ENCODE measurements at places on chromosomes 6 and 20.

DNA sequence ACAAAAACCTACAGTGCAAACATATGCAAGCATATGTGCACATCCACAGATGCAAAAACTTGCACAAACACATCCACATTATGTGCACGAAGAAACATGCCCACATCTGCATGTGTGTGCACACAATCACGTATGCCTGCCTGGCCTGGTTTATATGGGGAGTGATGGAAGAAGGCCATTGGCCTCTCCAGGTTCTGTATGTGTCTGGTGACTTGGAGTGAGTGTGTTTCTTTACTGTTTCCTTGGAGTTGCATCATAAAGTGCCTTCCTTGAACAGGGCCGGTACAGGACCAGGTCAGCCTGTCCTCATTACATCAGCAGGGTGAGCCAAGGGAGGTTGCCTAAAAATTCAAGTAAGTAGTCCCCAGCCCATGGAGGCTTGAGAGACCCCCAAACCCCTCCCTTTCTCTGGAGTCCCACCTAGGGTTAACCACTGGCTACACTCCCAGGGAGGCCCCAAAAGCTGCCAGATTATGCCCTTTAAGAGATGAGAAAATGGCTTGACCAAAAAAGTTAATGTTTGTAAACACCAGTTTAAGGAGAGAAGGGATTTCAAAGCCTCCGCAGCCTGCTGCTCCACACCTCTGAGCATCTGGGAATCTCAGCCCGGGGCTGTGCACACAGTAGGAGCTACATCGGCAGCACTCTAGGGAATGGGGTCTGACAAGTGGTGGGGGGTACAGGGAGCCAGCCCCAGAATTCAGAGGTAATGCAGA, 140.8 kb downstream of the VEGFA start:
- DNase-seq, result no peak

DNA sequence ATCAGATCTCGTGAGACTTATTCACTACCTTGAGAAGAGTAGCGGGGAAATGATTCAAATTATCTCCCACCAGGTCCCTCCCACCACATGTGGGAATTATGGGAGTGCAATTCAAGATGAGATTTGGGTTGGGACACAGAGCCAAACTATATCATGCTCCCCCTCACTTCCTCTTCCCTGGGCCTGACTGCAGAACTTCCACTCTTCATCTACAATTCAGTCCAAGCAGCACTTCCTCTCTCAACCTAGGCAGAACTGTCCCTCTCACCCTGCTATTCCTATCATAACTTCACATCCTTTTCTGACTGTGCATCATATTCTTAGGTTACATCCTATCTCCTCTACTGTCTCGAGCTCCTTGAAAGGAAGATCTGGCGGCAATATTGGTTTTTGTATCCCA, 184.0 kb upstream of the HDDC2 start:
- DNase-seq, result no peak

DNA sequence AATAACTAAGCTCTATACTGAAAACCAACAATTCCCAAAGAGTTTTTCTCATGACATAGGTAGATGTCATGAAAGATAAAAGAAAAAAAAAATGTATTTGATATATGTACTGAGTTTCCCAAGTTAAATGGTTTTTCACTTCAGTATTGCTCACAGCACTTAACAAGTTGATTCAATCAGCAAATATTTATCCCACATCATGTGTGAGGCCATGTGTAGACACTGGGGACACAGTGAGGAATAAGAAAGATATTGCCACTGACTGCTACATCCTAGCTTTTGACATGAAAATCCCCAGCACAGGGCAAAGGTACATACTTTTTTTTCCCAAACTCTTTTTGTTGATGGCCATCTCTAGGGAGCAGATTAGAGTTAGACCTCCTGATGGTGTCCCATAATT, 25.3 kb downstream of the SPTLC3 start:
- no peak for DNase-seq

GRCh38 chr6:157861814-157862213, 38.8 kb downstream of the SNX9 start:
- DNase-seq, result no peak

DNA sequence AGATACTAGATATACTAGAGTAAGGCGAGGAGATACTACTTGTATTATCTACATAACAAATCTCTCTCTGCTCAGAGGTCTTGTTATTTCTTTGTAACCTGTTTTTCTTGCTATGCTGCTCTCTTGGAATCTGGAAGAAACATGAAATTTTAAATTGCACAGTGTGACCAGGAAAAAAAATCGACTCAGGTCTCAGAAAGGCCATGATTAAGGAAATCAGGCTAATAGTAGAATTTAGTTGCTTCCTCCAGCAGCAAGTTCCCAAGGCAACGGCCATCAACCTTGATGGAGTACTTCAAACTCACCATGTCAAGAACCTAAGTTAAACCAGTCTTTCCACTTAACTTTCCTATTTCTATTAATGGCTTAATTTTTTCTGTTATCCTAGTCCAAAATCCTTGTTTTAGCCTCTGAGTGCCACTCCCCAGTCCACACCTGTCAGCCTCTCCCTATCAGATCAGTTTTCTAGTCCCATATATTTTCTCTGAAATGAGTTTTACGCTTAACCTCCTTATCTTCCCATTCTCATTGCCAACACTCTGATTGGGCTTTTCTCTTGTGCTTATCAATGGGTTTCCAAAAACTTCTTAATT, 87.7 kb upstream of the BEND3 start:
- no peak for DNase-seq

- no peak for DNase-seq
Measured at GRCh38 chr6:11275598-11275997, 43.1 kb upstream of the NEDD9 start.

DNA sequence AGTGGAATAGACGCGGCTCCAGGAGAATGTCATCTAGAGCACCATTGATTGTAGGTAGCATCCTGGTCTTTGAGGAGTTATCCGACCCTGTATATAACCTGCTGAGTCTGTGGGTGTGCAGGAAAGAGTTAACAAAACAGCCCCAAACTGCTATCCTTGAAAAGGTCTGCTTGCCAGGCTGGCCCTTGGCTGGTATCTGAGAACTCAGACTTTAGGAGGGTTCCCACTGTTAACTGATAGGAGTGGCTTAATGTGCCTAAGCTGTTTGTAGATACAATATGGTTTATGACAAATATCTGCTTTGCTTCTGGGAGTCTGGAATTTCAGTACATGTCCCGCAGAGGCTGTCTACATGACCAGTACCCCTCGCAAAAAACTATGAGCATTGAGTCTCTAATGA, 27.6 kb upstream of the MCUR1 start:
- no peak for DNase-seq

DNA sequence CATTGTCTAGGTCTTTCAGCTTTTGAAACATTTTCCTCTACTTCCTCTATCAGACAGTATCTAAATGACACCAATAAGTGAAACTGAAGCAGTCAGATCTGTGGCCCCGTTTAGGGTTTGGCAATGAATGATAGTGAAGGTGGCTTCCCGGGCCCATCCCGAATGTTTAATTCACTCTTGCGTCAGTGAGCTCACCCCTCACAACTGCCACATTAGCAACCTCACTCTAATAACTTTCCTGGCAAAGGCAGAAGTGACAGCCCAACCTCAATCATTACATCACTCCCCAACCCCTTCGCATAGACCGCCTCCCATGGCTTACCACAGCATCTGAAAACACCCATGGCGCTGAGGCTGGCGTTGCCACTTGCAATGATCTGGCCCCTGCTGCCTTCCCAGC, 92.4 kb upstream of the CD83 start:
- no peak for DNase-seq

DNA sequence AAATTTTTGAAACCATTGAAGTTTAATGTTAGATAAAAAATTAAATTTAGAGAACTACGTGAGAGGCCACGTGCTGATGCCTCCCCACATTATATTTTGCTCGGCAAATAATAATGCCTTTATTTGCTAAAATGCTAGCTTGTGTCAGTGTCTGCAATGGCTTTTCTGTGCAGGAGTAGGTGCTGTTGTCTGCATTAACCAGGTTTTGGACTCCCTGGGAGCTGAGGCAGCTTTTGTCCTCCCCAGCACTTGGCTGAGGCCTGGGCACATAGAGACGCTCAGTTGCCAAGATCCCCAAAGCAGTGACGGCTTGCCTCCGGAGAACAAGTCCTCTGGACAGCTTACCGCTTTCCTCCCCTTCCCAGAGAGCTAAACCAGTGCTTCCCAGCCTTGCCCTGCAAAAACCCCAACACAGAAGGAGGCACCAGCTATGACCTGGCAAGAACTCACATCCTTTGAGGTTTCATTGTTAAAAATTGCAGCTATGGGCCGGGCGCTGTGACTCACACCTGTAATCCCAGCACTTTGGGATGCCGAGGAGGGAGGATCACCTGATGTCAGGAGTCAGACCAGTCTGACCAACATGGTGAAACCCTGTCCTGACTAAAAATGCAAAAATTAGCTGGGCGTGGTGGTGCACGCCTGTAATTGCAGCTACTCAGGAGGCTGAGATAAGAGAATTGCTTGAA, 59.9 kb downstream of the KAT14 start:
- DNase-seq, result no peak

DNA sequence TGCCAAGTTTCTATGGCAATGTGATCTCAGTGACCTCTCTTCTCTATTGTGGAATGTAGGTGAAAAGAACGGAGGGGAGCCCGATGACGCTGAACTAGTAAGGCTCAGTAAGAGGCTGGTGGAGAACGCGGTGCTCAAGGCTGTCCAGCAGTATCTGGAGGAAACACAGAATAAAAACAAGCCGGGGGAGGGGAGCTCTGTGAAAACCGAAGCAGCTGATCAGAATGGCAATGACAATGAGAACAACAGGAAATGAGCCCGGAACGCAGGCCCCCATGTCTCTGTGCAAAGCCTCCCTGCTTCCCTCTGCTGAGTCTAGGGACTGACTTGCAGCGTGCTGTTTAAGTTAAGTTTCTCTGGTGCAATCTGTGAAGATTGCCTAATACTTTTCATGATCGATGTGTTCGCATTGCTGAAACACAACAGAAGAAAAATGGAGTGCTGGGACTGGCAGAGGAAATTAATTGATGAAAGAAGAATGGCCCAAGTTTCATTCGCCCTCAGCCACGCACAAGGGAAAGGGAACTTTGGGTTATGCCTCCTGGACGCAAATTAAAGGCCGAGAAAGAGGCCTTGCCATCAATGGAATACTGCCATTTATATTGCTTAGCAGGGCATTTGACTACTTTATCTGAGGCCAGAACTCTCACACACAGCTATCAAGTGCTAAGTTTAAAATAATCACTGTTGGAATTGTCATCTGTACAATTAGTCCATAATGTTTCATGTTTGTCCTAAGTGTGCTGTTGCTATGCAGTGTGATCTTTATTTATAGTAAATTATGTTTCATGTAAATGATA, 146.4 kb downstream of the AKAP7 start:
- peak; percentile 76 for DNase-seq

GRCh38 chr6:133428295-133428694, 187.1 kb downstream of the EYA4 start:
- no peak for DNase-seq

DNA sequence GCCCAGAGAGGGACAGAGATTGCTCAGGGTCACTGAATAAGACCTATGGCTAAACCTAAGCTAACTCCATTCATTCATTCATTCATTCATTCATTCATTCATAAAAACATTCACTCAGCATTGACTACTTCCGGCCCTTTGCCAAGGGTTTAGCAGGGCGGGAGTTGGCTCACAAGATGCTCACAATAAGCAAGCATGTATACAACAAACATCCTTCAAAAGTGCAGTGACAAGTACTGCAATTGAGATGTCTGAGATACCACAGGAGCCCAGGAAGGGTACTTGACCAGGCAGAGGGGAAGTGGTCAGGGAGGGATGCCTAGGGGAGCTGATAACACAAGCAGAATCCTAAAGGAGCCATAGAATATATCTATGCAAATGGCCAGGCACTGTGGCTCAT, 18.2 kb upstream of the KIAA1755 start:
- DNase-seq, result no peak

DNA sequence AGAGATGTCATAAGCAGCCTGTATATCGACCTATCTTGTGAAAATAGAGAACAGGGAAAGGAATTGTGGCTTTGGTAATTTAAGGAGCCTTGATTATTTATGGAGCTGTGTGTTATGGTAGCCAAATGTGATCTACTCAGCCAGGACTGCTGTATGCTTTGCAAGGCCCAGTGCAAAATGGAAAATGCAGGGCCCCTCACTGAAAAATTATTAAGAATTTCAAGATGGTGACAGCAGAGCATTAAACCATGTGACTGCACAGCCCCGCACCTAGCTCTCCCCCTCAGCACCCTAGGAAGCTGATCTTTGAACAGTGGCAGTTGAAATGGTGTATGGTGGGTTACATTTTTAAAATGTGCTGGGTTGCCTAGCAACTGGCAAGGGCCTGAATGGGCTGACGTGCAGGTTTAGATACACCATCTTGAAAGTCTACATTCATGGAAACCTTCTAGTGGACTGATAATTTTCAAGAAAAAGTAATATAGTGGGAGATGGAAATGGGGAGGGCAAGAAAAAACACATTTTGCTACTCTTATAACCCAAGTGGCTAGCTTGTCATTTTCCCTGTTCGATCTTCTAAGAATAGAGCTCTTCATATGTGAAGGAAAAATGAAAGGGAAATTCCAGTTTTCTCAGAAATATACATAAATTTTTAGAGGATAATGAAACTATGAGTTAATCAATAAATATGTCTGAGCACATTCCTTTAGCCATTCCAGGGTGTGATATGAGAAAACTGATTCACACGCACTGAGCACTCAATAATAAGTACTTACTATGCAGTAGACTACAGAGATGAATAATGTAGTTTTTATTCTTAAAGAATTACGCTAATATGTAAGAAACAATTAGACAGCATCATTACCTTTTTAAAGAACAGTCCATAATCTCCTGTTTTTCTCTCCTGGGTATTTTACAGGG, 208.0 kb downstream of the ARHGAP18 start:
- no peak for DNase-seq

DNA sequence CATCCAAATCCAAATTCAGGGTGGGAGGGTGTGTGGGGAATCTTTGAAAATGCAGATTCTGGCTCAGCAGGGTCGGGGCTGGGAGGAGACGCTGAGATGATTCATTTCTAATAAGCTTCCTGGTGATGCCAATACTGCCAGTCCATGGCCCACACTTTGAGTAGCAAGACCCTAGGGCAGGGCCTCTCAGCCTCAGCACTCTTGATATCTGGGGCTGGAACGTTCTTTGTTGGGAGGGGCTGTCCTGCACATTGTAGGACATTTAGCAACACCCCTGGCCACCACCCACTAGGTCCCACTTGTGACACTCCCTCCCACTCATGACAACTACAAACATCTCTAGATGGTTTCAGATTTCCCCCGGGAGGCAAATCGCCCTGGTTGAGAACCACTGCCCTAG, 191.0 kb downstream of the ZDHHC14 start:
- DNase-seq, result no peak

DNA sequence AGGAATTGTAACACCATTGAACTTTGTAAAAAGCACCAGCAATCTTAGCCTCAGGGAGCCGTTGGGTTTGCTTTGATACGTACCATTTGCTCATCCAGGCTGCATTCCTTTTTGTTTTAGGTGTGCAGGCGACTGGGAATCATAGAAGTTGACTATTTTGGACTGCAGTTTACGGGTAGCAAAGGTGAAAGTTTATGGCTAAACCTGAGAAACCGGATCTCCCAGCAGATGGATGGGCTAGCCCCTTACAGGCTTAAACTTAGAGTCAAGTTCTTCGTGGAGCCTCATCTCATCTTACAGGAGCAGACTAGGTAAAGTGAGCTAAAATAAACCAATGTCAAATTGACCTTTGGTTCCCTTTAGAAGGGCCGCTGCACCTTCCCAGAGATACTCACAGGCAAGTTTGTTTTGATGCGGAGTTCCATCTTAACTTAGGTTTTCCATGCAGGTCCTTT, 1.6 kb downstream of the MYLIP start:
- no peak for DNase-seq

GRCh38 chr6:157806131-157806855, 16.8 kb upstream of the SNX9 start:
- DNase-seq, result no peak

GRCh38 chr6:15618685-15619084, 44.1 kb downstream of the DTNBP1 start:
- DNase-seq, result no peak

- no peak for DNase-seq
Measured at GRCh38 chr6:116214681-116215080, 39.2 kb downstream of the TSPYL4 start.
